CD14-positive monocyte (primary cell): ENCODE measurements at places on chromosomes 2 and 18. TPM values are rescaled to one million over a fixed set of nuclear protein-coding genes. Genes with fewer than 3 reads are reported as not detected.

DNA sequence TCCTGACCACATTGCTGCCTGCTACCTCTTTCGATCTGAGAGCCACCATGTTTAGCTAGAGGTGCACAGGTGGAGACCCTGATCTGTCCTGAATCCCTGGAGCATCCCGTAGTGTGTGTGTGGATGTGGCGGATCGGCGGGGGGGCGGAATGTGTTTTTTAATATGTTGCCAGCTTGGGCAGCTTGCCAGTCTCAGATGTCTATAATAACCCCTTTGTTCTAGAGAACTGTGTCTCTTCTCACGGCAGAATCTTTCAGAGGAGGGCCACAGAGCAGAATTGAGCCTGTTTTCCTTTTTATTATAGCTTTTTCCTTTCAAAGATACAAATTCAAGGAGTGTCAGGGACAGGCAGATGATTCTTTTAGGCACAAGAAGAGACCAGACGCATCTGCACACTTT lies 934.1 kb upstream of the KLHL29 start:
- no peak overlapping the region for H3K27ac ChIP-seq
- H3K4me1 ChIP-seq, result no peaks in the 10 kb centered on the region
- H3K36me3 ChIP-seq, result no peaks in the 10 kb centered on the region
- H3K27me3 ChIP-seq, result no peaks in the 10 kb centered on the region

GRCh38 chr18:65146482-65147021 lies 604.3 kb upstream of the CDH7 start:
- no peak for DNase-seq
- H3K27me3 ChIP-seq, result no peaks in the 10 kb centered on the region
- no peaks in the 10 kb centered on the region for H3K36me3 ChIP-seq

DNA sequence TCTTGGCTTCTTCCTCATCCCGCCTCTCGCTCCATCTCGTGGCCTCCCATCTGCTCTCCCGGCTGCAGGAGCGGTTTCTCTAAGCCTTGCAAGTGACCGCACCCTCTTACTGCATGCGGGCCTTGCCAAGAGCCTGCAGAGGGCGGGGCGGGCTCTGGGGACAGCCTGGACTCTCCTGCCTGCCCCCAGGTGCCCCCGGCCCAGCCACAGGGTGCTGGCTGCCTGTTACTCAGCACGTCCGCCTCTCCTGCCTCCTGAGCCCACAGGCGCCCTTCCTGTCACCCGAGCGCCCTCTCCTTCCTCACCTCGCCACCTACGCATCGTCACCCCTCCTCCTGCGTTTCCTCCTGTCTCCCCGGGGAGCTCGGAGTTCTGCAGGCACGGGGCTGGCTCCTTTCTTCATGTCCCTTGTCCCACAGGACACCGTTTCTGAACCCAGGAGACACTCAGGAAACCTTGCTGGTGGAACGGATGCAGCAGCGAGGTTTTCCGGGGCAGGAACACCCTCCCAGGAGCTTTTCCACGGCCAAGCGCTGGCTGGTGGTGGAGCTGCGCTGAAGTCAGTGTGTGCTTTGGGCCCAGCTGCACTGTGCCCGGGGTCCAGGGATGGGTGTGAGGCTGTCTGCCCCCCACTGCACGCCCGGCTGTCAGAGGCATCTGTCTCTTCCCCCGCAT lies 28.5 kb downstream of the HPCAL1 start:
- peak overlapping the region; percentile 63 for H3K4me3 ChIP-seq
- H3K27ac ChIP-seq, result peak overlapping the region; percentile 91
- H3K4me1 ChIP-seq, result peaks cover 46% of the 10 kb centered on the region
- no peaks in the 10 kb centered on the region for H3K27me3 ChIP-seq

DNA sequence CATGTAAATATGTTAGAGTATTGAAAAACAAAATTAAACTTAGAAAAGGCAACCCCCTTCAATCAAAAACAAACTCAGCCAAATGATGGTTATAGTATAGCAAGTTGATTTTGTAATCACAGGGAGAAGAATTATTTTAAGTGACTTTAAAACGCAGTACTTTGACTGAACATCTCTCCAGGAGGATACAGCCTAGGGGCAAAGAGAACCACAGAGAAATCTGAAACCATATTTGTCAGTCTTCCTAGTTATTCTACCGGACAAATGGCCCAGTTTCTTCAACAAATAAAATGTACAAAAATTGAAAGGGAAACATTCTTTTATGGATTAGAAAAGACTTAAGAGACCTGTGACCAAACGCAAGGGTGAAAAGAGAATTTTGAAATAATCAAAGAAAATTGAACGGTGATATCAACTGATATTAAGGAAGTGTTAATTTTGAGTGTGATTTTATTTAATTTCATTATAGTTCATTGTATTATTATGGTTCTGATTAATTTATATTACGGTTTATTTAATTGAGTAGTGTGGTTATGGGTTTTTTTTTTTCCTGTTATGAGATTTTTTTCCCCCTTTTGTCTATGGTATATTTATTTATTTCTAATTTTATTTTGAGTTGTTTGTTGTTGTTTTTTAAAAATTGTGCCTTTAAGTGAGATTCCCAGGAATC lies 75.3 kb downstream of the HNRNPLL start:
- peaks cover 7% of the 10 kb centered on the region for H3K4me1 ChIP-seq
- H3K4me3 ChIP-seq, result no peak overlapping the region
- H3K27ac ChIP-seq, result no peak overlapping the region
- H3K36me3 ChIP-seq, result no peaks in the 10 kb centered on the region

GRCh38 chr18:5678278-5678677 lies 134.5 kb upstream of the EPB41L3 start:
- no peak overlapping the region for H3K4me3 ChIP-seq
- H3K27ac ChIP-seq, result no peak overlapping the region
- H3K36me3 ChIP-seq, result no peaks in the 10 kb centered on the region
- no peak for DNase-seq
- H3K27me3 ChIP-seq, result no peaks in the 10 kb centered on the region

DNA sequence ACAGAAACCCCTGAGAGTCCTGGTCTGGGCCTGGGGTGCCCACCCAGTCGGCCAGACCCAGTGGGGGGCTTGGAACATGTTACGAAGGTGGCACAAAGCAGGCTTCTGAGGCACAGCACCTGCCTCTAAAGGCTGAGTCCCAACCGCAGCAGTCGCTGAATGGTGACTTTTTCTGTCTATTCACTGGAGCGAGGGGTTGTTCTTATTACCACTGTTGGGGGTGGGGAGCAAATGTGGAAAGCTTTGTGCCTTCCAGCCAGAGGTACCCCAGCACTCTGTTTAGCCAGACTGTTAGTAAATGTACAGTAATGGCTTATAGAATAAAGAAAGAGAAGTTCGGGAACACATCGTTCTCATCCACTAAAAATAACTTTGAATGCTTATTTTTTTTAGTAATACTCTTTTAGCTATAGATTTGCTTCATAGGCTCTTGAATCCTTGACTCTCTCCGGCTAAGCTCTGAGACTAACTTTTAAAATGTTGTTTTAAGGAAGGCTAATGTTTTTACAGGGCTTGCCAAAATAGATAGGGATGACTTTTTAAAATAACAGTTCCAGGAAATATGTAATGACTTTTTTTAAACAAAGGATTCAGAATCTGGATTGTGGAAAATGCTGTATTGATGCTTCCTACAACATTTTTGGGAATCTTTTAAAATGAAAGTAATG lies 23.4 kb upstream of the PTPN2 start:
- H3K36me3 ChIP-seq, result no peaks in the 10 kb centered on the region
- H3K27me3 ChIP-seq, result peaks cover 2% of the 10 kb centered on the region
- DNase-seq, result no peak

DNA sequence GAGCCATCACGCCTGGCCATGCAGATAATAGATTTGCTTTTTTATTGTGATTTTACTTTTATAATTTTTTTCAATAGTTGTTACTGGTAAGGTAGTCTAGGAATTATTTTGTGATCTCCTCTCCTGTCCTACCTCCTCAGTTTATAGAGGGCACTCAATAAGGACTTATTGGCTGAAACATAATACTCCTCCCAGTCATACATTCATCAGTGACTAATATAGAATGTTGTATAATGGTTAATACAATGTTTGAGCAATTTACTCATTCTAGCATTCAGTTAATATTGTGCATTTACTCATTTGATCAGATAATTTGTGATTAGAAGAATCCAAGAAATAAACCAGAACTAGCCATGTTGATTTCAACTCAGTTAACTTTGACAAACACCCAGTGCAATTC lies 25.8 kb upstream of the PPP3R1 start:
- H3K4me3 ChIP-seq, result no peak overlapping the region
- H3K27me3 ChIP-seq, result no peaks in the 10 kb centered on the region
- no peak for DNase-seq
- no peaks in the 10 kb centered on the region for H3K36me3 ChIP-seq
- H3K27ac ChIP-seq, result no peak overlapping the region
- H3K4me1 ChIP-seq, result peaks cover 3% of the 10 kb centered on the region

GRCh38 chr2:160271171-160272086 lies 71.4 kb upstream of the ITGB6 start:
- H3K27me3 ChIP-seq, result no peaks in the 10 kb centered on the region
- peaks cover 18% of the 10 kb centered on the region for H3K4me1 ChIP-seq
- no peak overlapping the region for H3K27ac ChIP-seq
- H3K36me3 ChIP-seq, result peaks cover 58% of the 10 kb centered on the region

The ARPC2 gene
- 386 and 640 TPM in 2 replicates for polyA plus RNA-seq

DNA sequence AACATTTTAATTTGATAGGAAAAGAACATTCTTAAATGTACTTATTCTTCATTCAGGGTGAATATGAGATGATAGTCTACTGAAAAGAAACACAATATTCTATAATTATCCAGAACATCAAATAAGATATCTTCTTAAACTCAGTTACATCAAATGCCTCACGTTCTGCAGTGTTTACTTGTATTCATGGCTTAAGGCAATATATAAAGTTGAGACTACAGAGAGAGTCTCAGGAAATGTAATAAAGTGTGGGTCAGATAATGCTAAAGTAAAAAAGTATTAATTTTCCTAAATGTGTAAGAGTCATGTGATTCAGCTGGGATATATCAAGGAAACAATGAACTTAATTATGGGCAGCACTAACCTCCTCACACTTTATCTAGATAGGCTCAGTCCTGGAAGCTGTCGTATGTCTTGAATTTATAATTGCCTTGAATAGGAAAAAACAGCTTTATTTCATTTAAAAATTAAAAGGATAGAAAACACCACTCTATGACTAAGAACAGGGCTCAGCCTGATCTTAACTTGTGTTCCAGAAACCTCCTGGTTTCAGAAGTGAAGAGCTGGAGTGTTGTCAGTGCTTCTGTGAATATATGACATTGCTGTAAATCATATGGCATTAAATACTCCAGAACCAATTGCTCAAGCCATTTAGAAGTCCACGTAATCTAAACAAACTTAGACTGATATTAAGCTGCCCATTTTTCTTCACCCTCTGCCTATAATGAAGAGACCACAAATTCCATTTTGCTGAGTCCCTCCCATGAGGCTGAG lies 240.2 kb downstream of the FSIP2 start:
- no peaks in the 10 kb centered on the region for H3K27me3 ChIP-seq
- H3K27ac ChIP-seq, result no peak overlapping the region
- no peak for DNase-seq
- no peak overlapping the region for H3K4me3 ChIP-seq

GRCh38 chr2:201403880-201404279 lies 46.7 kb upstream of the FLACC1 start:
- peaks cover 12% of the 10 kb centered on the region for H3K36me3 ChIP-seq
- H3K4me1 ChIP-seq, result peaks cover 9% of the 10 kb centered on the region
- no peaks in the 10 kb centered on the region for H3K27me3 ChIP-seq
- no peak overlapping the region for H3K4me3 ChIP-seq

DNA sequence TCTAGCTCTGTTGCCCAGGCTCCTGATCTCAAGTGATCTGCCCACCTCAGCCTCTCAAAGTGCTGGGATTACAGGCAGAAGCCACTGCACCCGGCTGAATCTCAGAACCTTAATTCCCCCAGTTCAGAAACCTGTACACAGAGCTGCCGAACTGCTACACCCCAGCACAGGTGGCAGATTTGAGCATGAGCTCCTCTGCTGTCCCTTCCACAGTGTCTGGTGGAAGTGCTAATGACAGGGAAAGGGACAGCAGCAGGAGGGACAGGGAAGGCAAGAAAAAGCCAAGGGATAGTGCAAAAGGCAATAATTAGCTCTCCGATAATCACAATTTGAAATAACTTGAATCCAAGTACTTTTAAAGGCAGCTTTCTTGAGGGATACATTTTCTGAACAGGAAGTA lies 211.4 kb upstream of the ZNF521 start:
- no peak overlapping the region for H3K27ac ChIP-seq
- no peak for DNase-seq
- H3K27me3 ChIP-seq, result no peaks in the 10 kb centered on the region
- no peaks in the 10 kb centered on the region for H3K4me1 ChIP-seq

GRCh38 chr2:237196866-237197618 lies 111.4 kb downstream of the COPS8 start:
- no peaks in the 10 kb centered on the region for H3K36me3 ChIP-seq
- H3K4me1 ChIP-seq, result no peaks in the 10 kb centered on the region
- H3K4me3 ChIP-seq, result no peak overlapping the region

The SAG gene
- 0.87 TPM for polyA plus RNA-seq

- H3K36me3 ChIP-seq, result no peaks in the 10 kb centered on the region
- H3K27me3 ChIP-seq, result no peaks in the 10 kb centered on the region
- no peak overlapping the region for H3K4me3 ChIP-seq
- DNase-seq, result no peak
- no peak overlapping the region for H3K27ac ChIP-seq
- H3K4me1 ChIP-seq, result no peaks in the 10 kb centered on the region
Measured at GRCh38 chr18:3931542-3932112, 481.7 kb downstream of the TGIF1 start.

DNA sequence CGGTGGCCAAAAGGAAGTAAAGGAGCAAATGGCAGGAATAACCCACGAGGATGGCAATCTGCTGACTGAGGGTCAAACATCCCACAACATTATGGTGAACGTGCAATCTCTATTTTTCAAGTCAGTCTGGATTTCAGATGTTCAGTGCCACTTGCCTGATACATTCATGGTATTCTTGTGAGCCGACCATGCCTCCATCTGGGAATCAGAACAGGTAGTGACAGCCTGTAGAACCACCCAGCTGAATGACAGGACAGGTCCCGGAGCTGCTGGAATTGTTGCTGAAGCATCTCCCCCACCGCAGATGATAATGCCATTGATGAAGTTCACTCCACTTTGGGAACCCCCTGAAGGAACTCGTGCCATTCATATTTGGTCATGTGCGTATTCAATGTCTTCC lies 123.2 kb downstream of the CAPN13 start:
- H3K4me3 ChIP-seq, result no peak overlapping the region
- H3K27ac ChIP-seq, result no peak overlapping the region
- no peaks in the 10 kb centered on the region for H3K36me3 ChIP-seq
- no peak for DNase-seq
- H3K27me3 ChIP-seq, result no peaks in the 10 kb centered on the region
- H3K4me1 ChIP-seq, result no peaks in the 10 kb centered on the region

DNA sequence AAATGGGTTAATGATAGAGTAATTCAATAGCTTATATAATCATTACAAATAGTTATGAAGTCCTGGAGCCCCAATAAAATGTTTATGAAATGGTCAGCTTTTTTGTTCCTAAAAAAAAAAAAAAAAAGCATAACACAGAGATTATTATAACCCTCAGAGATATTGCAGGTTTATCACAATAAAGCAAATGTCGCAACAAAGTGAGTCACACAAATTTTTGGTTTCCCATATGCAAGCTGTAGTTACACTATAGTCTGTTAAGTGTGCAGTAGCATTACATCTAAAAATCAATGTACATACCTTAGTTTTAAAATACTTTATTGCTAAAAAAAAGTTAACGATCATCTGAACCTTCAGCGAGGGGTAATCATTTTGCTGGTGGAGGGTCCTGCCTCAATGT lies 20.0 kb downstream of the WDFY1 start:
- H3K27me3 ChIP-seq, result no peaks in the 10 kb centered on the region
- H3K27ac ChIP-seq, result peak overlapping the region; percentile 20
- H3K4me3 ChIP-seq, result no peak overlapping the region
- peaks cover 47% of the 10 kb centered on the region for H3K4me1 ChIP-seq
- peak; percentile 54 for DNase-seq
- no peaks in the 10 kb centered on the region for H3K36me3 ChIP-seq

- H3K27me3 ChIP-seq, result no peaks in the 10 kb centered on the region
- no peak overlapping the region for H3K27ac ChIP-seq
- H3K4me1 ChIP-seq, result peaks cover 13% of the 10 kb centered on the region
Measured at GRCh38 chr2:172216477-172216876, 113.8 kb upstream of the DLX2 start.
